Tracheal epithelial cell (primary cell): ENCODE measurements at places on chromosomes 4 and X. TPM values are rescaled to one million over a fixed set of nuclear protein-coding genes. Genes with fewer than 3 reads are reported as not detected.

The FGFBP1 gene
- total RNA-seq, result 65.2 and 99.8 TPM in 2 replicates

The TMSB15C gene
- total RNA-seq, result 0.21 and 2.2 TPM in 2 replicates

The TMEM144 gene
- total RNA-seq, result 3.9 and 5.3 TPM in 2 replicates

The FLNA gene
- 796 and 1,439 TPM in 2 replicates for total RNA-seq

The SPATA18 gene
- 12.5 and 15.8 TPM in 2 replicates for total RNA-seq

The ATP11C gene
- total RNA-seq, result 12.4 and 19.3 TPM in 2 replicates

The ENAM gene
- total RNA-seq, result 0.48 TPM in 1 of 2 replicates, not detected in the other

The SLC9B1 gene
- 0.64 TPM in 1 of 2 replicates, not detected in the other for total RNA-seq

The HMX1 gene
- total RNA-seq, result not detected in 2 replicates

The TEX28 gene
- not detected in 2 replicates for total RNA-seq

The RAP2C gene
- 19.5 and 19.8 TPM in 2 replicates for total RNA-seq

The PHEX gene
- total RNA-seq, result 4.3 and 7.0 TPM in 2 replicates

The CXorf65 gene
- not detected in 2 replicates for total RNA-seq

The OPN1MW3 gene
- not detected in 2 replicates for total RNA-seq

The DACH2 gene
- 0.21 TPM in 1 of 2 replicates, not detected in the other for total RNA-seq

The GAGE2A gene
- not detected in 2 replicates for total RNA-seq

The PRRG1 gene
- total RNA-seq, result 7.5 and 12.0 TPM in 2 replicates

The P2RY8 gene
- not detected in 2 replicates for total RNA-seq

The SHROOM3 gene
- total RNA-seq, result 16.0 and 28.4 TPM in 2 replicates

The UGT2A1 gene
- total RNA-seq, result not detected in 2 replicates

The PPARGC1A gene
- 0.64 and 2.4 TPM in 2 replicates for total RNA-seq

The CRLF2 gene
- total RNA-seq, result not detected in 2 replicates

The HEPH gene
- total RNA-seq, result not detected in 2 replicates

The CT45A10 gene
- total RNA-seq, result not detected in 2 replicates

The USP17L17 gene
- not detected in 2 replicates for total RNA-seq

The PLP1 gene
- not detected in 2 replicates for total RNA-seq

The GPRASP3 gene
- 1.3 and 1.7 TPM in 2 replicates for total RNA-seq

The HOPX gene
- 19.8 and 50.3 TPM in 2 replicates for total RNA-seq

The USP26 gene
- not detected in 2 replicates for total RNA-seq

The IDH3G gene
- 22.4 and 42.9 TPM in 2 replicates for total RNA-seq

The AIMP1 gene
- 32.3 and 39.2 TPM in 2 replicates for total RNA-seq

The GUCY1A1 gene
- 0.64 and 4.8 TPM in 2 replicates for total RNA-seq

The AASDH gene
- 11.6 and 26.6 TPM in 2 replicates for total RNA-seq

The MAGEA12 gene
- not detected in 2 replicates for total RNA-seq

The CT45A2 gene
- total RNA-seq, result not detected in 2 replicates

The TLR10 gene
- under 0.01 TPM in 1 of 2 replicates, not detected in the other for total RNA-seq

The DRP2 gene
- total RNA-seq, result under 0.01 TPM in 2 replicates

The DCAF4L1 gene
- 0.21 and 0.48 TPM in 2 replicates for total RNA-seq

The GRIA2 gene
- not detected in 2 replicates for total RNA-seq

The EFHC2 gene
- 0.24 and 0.43 TPM in 2 replicates for total RNA-seq

The LRCH2 gene
- 0.24 TPM in 1 of 2 replicates, not detected in the other for total RNA-seq

The ODAM gene
- total RNA-seq, result not detected in 2 replicates

The MAGEA2B gene
- total RNA-seq, result not detected in 2 replicates

The STOX2 gene
- total RNA-seq, result 3.4 and 4.5 TPM in 2 replicates

The TLL1 gene
- 1.1 and 3.6 TPM in 2 replicates for total RNA-seq

The OTC gene
- not detected in 2 replicates for total RNA-seq
